Metanephros (tissue), 2 donors: ENCODE measurements at places on chromosomes 1 and 21. TPM values are rescaled to one million over a fixed set of nuclear protein-coding genes. Genes with fewer than 3 reads are reported as not detected.

Gene PEAR1
- total RNA-seq: 33.2 TPM

Gene ERICH3
- total RNA-seq: 0.12 TPM

Gene HPCAL4
- total RNA-seq: 1.2 TPM

Gene PIAS3
- 21.6 TPM for total RNA-seq

Gene DISP3
- 0.93 TPM for total RNA-seq

Gene ARHGAP30
- 5.5 TPM for total RNA-seq

Gene NBPF6
- total RNA-seq: not detected

Gene NHLH1
- total RNA-seq: not detected

Gene DNAI4
- 22.6 TPM for total RNA-seq

Gene TCEANC2
- 6.7 TPM for total RNA-seq

Gene FBLIM1
- 91.0 TPM for total RNA-seq

Gene TBX15
- 12.1 TPM for total RNA-seq

Gene CCDC30
- 16.0 TPM for total RNA-seq

Gene URB1
- total RNA-seq: 18.3 TPM

Gene ZBED6
- total RNA-seq: 28.2 TPM

Gene SH2D1B
- 0.35 TPM for total RNA-seq

Gene CAPN9
- 0.29 TPM for total RNA-seq

Gene PKLR
- 3.3 TPM for total RNA-seq

Gene CELA2A
- total RNA-seq: not detected

Gene PAFAH2
- total RNA-seq: 22.0 TPM

Gene PTAFR
- 4.8 TPM for total RNA-seq
